Activated T-cell treated with anti-CD3 and anti-CD28 coated beads, Interleukin-2, amount 50 U/mL, for 24 hours (primary cell): ENCODE measurements at places on chromosomes 4 and X.

GRCh38 chrX:21813612-21814368, 25.6 kb upstream of the MBTPS2 start:
- DNase-seq: no peak

DNA sequence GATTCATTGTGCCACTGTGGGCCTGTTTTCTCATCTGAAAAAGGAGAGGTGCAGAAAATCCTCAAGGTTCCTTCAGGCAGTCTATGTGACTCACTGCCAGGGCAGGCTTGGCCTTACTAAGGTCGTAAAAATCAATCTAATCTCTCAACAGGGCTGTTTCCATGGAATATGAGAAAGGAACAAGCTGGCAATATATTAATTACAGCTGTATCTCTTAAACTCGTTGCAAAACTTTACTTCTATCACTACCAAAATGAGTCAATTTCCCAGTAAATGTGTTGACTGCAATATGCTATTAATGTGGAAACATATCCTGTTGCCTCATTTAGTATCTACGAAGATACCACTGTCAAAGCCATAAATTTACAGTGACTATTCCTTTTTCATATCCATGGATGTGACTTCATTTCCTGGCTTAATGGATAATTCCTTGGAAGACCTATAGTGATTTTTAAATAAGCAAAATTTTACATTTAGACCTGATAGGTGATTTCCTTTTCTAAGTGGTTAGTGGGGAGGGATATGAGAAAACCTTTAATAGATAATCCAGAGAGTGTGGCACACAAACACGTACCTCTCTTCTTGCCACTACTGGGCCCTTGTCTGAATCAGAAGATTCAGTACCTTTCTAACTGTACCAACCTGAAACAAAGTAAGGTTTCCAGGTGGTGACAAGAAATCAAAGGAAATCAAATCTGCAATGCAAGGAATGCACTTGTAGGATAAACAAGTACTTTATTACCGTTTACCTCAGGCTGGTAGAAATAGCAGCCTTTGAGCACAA, 127.4 kb upstream of the FTHL17 start:
- no peak for DNase-seq

- DNase-seq: no peak
Measured at GRCh38 chr4:14184265-14184664, 556.7 kb upstream of the BOD1L1 start.

DNA sequence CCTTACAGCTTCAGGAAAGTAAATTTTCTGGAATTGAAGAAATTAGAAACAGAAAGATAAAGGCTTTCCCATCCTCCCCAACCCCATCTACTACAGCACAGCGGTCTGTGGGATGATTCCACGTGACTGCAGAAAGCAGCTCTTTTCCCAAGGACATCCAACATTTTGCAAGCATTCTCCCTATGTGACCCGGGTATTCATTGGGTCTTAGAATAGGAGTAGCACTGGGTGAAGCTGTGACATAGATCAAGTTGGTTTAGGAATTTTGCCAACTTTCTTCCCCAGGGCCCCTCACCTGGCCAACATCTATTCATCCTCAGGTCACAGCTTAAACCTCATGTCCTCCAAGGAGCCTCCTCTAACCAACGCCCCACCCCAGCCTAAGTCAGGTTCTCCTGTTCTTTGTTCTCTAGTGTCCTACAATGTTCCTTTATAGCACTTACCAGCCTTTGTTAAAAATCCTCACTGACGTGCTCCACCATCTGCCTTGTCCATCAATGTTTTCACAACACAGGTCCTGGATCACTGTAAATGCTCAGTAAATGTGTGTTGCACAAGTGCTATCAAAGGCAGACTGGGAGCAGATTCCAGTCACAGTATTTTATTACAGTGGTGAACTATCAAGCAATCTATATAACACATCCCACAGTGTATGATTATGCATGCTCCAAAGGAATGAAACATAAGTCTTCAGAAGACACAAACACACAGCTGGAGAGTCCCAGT, 80.9 kb upstream of the MTM1 start:
- no peak for DNase-seq

GRCh38 chr4:29805245-29805644, 914.9 kb upstream of the PCDH7 start:
- no peak for DNase-seq

DNA sequence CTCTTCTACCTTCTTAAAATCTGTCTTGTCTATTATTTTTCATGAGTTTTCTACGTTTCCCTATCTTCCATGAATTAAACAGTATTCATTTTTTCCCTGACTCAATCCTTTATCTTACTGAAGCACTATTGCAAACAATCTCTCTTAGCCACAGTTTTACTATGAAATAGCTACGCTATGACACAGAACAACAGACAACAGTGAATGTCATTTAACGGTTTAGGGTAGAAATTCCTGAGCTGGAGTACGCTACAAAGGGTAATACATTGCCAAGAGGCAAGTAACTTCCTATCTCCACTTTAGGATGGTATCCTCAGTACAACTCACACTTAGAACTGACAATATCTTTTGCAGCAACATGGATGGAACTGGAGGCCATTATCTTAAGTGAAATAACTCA, 552.6 kb downstream of the INPP4B start:
- no peak for DNase-seq

DNA sequence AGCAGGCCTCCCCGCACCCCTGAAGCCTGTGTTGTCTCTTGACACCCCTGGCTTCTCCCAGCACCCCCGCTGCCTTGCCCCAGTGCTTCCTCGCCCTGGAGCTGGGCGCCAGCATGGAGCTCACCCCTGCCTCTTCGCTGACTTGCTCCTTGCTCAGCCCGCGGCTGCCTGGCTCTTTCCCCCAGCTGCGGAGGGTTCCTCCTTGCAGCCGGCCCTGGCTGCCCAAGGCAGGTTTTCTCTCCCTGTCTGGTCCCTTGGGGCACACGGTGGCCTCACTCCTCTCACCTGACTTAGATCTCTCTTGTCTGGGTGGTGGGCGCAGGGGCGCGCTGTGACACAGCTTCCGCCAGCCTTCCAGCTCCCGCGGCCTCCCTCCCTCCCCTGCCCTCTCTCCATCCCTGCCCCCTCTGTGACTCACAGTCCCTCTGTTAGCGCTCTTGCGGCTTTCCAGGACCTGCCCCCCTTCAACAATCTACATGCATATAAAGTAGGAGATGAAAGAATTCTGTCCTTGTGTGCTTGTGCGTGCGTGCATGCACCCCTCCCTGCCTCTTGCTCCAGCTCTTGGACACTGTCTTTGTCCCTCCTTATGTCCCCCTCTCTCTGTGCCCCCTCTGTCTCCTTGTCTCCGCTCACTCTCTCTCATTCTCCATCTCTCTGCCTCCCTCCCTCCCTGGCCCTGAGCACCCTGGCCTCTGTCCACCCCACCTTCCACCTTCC, 2.2 kb downstream of the PLXNB3 start:
- peak; percentile 58 for DNase-seq

DNA sequence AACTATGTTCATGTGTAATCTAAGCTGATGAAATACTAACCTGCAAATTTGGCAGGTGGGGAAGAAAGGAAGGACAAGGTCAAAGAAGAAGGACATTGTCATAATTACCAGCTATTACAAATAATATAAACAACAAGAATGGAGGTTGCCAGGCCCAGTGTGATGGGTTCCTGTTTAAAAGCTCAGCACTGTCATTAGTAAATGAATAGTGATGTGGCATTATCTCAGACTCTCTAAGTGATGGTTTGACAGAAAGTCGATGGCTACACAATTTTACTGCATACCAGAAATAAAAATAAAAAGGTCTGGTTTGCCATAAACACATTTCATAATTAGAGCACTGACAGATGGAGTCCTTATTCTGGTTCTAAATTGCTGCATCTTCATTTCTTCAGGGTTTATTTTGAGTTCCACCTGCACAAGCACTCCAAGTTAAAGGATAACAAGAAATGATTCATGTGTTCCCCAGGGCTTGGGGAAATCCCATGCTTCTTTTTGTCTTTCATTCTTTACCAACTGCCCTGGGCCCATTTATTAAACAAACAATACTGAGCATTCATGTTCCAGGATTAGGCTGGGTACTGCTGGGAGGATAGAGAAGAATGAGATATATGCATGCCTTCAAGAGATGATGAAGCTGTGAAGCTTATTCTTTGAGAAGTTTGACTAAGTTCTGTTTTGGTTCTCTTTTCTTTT, 367.8 kb upstream of the RASGEF1B start:
- DNase-seq: no peak

- DNase-seq: no peak
Measured at GRCh38 chrX:16979226-16979625, 32.8 kb downstream of the REPS2 start.

GRCh38 chr4:5266991-5267390, 215.7 kb downstream of the STK32B start:
- DNase-seq: no peak

DNA sequence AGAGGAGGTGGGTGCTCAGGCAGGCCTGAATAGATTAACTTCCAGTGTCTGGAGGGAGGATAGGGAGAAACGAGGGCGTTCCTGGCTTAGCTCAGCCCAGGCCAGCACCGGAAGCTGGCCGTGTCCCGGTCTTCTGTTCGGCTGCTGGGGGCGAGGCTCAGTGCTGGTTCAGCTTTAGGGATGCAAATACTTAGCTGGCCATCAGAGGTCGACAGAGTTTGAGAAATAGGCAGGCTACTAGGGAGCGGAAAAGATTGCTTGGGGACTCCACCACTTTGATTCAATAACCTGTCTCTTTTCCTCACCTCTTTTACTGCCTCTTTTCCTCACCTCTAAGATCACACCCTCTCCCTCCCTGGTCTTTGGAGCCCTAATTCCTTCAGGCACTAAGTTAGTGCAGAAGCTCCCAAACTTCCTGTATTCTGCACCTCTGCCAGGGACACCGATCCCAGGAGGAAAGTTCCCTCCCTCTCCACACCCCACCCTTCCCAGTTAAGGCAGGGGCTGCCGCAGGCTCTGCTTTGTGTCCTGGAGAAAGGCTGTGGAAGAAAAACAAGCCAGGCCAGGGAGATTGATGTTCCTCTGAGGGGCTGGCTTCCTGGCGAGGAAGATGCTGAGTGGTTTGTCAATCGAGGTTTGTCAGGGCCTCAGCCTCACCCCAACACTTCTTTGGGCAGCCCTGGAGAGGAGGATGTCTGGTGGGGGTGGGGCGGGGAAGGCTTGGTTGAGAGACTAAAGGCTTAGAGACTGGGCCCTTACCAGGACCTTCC, 6.0 kb upstream of the EFNB1 start:
- no peak for DNase-seq
